ENCODE measurements at places on chromosomes 7 and 10.

DNA sequence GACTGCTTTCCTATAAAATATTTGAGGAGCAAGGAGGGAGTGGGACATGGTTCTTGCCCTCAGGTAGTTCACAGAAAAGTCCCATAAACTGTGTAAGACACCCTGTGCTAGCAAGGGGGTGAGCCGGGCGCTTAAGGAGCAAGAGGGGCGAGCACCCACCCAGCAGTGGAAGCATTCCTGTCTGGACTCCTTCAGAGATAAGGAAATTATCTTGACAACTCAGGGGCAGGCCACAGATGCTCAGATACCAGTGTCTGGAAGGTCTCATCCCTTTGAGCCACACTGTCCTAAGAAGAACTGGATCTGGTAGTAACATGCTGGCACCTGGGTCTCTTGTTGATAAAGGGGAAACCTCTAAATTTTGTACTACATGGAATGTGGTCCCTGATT, 54.1 kb downstream of the DAGLB start:
- no peak for DNase-seq

- DNase-seq: no peak
Measured at GRCh38 chr10:35331894-35332640, 4.2 kb upstream of the CCNY start.

DNA sequence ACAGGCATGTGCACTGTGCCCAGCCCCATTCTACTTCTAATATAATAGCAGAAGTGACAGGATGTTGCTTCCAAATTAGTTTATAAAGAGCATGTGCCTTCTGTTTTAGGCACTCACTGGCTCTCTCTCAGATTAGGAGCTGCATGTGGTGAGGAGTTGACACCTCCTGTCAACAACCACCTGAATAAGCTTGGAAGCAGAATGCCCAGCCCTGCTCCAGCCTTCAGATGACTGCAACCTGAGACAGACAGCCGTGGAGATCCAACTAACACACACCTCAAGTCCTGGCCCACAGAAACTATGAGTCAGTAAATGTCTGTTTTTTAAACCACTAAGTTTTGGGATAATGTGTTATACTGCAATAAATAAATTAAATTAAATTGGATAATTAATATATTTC, 54.5 kb downstream of the PARD3 start:
- DNase-seq: no peak

- DNase-seq: no peak
Measured at GRCh38 chr10:86167762-86168128, 198.8 kb downstream of the GRID1 start.

- DNase-seq: no peak
Measured at GRCh38 chr10:63467841-63468240, 2.1 kb upstream of the JMJD1C start.

GRCh38 chr7:3301449-3301731, 338 bp downstream of the SDK1 start:
- DNase-seq: no peak

DNA sequence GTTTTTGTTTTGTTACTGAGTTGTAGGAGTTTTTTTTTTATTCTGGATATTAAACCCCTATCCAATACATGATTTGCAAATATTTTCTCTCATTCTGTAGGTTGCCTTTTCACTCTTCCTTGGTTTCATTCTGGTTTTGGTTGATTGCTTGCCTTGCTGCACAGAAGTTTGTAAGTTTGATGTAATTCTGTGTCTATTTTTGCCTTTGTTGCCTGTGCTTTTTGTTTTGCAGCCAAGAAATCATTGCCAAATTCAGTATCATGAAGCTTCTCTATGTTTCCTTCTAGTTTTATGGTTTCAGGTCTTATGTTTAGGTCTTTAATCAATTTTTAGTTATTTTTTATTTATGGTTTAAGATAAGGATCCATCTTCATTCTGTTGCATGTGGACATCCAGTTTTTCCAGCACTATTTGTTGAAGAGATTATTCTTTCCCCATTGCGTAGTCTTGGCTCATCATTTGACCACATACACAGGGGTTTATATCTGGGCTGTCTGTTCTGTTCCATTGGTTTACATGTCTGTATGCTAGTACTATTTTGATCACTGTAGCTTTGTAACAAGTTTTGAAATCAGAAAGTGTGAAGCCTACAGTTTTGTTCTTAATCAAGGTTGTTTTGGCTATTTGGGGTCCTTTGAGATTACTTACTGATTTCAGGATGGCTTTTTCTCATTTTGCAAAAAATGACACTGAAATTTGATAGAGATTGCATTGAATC, 26.4 kb downstream of the BMPR1A start:
- no peak for DNase-seq

GRCh38 chr7:17205910-17206309, 92.5 kb upstream of the AHR start:
- DNase-seq: no peak

DNA sequence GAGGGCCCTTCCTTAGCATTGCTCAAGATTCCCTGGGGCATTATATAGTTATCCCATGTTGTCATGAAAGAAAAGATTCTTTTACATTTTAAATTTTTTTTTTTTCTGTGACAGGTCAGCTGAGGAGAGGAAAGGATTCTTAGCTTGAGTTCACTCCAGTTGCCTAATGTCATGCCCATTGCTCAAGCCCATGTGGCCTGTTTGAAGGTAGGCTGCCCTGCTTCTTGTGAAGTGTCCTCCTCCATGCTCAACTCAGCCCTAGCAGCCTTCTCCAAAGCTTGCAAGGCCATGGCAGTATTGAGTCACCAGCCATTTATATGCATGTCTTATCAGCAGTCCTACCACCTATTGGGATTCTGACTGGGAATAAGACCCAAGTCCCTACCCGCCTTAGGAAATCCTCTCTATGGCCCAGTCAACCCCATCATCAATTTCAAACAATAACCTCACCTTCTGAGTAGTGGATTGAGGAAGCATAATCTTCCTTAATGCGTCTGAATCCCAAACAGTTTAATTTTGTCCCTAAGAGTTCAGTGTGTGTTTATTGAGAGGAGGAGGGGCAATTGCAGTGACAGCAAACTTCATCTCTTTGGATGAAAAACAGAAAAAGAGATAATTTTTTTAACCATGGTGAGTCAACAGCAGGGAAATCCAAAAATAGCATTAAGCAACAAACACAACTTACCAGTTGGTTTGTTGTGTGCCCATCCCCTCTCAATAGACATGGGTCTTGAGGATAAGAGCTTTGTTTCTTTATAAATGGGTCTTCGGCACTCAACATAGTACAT, 38.6 kb upstream of the WASL start:
- no peak for DNase-seq

DNA sequence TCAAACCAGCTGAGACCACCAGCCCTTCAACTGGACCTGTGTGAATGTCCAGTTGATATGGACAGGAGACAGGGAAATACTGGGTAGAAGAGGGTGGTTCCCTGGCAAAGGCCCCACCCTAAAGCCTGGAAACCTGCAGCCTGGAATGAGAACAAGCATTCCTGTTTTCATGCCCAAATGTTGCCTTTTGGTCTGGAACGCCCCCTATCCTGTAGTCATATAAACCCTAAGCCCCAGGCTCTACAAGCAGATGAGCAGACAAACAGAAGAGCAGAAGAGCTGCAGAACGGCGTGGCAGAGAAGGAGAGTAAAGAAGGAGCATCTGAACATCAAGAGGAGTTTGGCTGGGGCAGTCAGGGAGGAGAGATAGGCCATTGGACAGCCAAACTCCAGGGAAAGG, 38.4 kb downstream of the SYPL1 start:
- DNase-seq: no peak

- DNase-seq: peak; percentile 60
Measured at GRCh38 chr7:116525913-116526861, 1.4 kb downstream of the CAV1 start.

GRCh38 chr10:92111336-92111939, 179.4 kb downstream of the CPEB3 start:
- no peak for DNase-seq

DNA sequence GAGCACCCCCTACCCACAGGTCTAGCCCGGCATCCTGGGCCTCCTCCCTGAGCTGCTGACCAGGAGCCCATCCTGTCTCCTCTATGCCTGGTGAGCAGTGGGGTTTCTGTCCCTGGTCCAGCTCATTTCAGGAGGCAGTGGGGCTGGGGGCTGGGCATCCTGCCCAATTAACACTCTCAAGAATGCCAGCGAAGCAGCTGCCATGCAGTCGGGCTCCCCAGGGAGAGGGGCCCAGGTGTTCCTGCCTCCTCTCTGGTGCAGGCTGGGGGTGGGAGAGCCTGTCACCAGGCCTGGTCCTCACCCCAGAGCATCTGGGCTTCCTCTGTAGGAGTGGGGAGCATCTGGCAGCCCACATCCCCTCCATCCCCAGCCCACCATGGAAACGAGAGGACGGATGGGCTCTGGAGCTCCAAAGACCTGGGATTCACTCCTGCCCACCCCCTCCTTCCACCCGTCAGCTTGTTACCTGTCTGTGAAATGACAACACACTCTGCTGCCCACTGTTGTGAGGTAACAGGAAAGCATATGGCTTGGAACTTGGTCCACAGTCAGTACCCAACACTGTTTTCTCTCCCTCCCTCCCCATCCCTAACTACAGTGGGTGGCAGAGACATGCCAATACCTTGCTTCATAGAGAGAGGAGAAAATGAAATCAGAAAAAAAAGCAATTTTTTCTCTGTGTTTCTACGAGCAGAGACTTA, 69.1 kb downstream of the SLIT1 start:
- peak; percentile 55 for DNase-seq

DNA sequence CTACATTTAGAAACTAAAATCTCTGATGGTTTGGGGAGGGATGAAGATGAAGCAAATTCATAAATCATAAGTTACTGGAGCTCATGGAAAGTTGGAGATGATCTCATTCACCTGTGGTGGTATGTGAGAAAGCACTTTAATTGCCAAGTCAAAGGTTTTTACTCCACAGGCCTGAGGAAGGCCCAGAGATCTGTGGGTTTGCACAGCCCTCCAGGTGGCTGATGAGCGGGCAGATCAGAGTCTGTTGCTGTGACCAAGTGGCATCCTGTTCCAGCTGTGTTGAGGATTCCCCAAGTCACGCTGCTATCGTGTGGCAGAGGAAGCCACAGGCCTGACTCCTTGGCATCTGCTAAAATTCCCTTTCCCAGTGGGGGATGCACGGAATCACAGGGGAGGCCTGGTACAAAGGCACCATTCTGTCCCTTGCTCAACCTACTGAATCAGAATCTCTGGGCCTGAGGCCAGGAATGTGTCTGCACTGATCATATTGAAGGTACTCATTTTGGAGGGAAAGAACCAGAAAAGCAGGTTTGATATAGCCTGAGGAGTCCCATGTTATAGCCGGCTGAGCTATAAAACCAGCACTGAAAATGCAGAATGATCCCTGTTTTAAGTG, 19.7 kb upstream of the DDC start:
- DNase-seq: peak; percentile 33

DNA sequence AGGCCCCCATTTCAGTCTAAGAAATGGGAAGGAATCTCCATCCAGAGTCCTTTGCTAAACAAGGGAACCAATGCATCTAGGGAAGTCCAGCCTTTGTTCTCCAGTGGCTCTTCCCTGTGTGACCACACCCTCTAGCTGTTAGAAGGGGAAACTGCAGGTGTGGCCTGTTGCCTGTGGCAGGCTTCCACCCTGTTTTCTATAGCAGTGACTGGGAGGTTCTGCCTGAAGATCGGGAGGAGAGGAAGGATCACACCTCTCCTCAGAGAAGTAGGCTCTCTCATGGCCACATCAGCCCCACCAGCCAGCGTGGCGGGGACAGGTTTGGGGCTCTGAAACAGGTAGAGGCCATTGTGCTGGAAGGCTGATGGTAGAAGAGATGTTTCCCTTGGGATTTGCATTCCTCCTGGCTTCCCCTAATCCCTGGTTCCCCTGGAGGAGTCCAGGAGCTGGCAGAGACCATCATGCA, 47.7 kb upstream of the TRIM8 start:
- DNase-seq: peak; percentile 54

GRCh38 chr7:91264924-91265681, 870 bp downstream of the FZD1 start:
- DNase-seq: peak; percentile 67

DNA sequence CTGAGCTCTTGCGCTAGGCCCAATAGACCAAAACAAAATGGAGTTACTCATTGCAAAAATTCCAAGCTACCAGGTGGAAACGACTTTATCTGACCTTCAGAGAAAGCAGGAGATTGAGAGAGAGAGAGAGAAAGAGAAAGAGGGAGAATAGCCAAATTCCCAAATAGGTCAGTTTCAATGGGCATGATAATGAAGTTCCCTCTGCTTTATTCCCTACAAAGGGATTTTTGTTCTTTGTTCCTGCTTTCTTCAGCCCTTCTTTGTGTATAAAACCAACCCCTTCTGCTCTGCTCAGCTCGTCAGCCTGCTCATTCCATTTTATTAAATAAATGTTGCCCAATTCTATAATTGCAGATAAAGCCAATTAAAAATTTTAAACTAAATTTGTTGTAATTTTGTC, 45.0 kb upstream of the GPR37 start:
- DNase-seq: no peak

- DNase-seq: no peak
Measured at GRCh38 chr10:27815846-27816245, 70.2 kb upstream of the MKX start.

- no peak for DNase-seq
Measured at GRCh38 chr7:6161463-6162330, 110.7 kb downstream of the CYTH3 start.

DNA sequence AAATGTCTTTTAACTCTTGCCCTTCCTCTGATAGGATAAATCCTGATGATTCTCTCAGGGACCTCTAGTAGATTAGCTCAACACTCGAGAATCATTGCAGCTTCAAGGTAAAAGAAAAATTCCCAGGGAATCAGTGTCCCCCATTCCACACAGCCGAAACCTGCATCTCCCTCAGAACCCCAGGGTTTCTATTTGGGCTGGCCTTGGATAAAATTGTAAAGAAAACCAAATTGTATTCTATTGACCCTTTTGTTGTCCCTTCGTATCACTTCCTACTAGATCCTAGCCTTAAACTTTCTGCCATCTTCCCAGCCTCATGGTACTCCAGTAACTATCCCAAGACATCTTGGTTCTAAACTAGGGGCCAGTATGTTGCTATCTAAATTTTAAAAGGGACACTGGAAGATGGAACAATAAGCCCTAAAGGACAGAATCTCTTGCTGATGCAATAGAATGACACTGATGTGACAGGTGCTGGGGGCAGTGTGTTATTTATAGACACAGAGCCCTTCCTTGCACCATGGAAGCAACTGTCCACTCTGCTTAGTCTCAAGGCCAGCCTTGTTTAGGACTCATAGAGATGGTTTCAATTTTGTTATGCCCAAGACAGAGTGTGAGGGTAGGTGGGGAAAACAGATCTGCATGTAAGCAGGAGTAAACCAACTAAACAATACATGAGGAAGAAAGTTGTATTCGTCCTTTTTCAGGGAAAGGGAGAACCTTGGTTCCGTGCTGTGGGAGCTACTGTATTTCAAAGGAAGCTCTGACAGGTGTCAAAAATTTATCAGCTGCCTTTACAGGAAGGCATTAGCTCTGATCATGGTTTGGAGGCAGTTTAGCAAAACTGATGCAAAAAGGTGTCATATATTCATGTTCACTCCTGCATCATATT, 7.6 kb downstream of the ASB15 start:
- DNase-seq: no peak

GRCh38 chr7:134962270-134962780, 24.0 kb upstream of the AGBL3 start:
- DNase-seq: no peak

GRCh38 chr10:110919971-110920881, 822 bp downstream of the SHOC2 start:
- peak; percentile 3 for DNase-seq

GRCh38 chr10:1316809-1317143, 260.6 kb downstream of the WDR37 start:
- no peak for DNase-seq
